ENCODE measurements at places on chromosomes 7 and 10.

GRCh38 chr7:141649865-141650634, 51.9 kb downstream of the DENND11 start:
- no peak for DNase-seq

DNA sequence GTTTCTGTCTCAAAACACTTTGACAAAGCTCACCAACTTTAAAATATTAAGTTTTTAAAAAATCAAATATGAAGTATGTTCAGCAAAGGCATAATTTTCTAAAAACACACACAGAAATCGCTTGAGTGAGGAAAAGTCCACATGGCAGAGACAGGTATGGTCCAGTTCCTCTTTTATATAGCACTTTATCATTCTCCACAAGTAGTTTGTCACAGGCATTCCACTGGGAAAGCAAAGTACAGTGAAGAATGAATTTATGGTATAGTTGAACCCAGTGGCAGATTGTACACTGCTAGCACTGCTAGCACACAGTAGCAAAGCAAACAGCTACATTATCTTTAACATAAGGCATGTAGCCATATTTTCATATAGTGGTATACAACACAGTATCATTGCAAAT, 102.3 kb downstream of the HECTD2 start:
- DNase-seq: no peak

- no peak for DNase-seq
Observed at GRCh38 chr10:12655940-12656339, 306.6 kb downstream of the CAMK1D start.

DNA sequence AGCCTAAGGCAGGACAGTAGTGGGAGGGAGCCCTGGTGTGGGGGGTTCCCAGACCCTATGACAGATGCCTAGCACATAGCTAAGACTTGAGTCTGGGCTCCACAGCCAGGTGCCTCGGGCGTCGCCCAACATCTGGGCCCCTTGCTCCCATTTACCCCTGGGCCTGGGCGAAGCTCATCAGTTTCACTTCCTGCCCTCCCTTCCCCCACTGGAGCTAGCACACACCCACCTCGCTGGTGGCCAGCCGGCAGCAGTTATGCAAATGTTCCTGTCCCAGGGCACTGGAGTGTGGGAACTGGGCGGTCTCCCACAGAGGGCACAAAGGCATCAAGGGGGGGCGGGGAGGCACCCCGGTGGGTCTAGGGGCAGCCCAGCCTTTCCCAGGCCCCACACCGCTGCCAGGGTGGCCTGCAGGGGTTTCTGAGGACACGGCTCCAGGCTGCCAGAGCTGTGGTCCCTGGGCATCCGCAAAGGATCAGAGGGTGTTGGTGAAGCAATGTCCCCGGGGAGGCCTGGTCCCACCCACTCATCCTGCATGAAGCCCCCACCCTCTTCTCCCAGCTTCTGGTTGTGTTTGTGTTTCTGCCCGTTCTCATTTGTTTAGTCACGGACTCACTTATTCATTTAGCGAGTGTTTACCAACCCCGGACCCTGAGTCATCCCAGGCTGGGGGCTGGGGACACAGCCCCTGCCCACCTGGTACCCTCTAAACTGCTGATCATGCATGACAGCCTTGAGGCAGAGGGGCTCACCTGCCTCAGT, 20.4 kb downstream of the SH2B2 start:
- DNase-seq: no peak

DNA sequence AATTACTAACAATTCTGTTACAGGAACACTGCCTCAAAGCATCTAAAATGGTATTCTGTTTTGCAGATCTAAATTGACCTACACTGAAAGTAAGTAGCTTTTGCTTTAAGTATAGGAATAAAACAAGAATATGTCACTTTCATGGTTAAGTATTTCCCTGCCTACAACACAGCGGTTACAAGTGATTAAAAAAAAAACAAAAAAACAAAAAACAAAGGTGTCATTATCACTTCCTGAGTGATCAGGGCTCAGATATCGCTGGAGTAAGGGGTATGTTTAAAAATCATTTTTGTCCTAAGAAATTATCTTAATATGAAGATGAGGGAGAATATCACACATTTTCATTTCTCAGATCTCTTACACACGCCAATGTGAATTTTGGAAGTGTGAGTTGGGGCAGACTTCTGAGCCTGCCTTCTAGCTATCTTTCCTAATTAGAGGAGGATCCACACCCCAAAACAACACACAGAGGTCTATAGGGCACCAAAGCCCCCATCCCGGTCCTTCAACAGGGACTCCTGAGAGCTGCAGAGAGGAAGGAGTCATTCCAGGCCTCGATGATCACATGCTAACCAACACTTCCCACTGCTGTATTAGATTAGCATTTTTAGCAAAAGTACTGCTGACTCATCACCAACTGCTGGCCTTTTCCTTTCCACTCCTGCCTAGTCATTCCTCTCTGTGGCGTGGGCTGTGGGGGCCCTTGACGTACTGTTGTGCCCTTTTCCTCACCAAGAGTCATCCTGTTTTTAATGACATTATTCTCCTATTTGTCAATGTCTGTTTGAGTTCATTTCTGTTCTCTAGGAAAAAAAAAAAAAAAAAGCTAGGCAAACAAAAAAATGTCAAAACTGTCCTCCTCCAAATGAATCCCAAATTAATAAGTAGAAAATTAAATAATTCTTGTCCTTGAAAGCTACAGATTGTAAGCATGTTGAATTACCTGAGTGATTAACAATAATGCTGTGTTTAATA, 31.2 kb downstream of the PRTFDC1 start:
- peak; percentile 43 for DNase-seq

DNA sequence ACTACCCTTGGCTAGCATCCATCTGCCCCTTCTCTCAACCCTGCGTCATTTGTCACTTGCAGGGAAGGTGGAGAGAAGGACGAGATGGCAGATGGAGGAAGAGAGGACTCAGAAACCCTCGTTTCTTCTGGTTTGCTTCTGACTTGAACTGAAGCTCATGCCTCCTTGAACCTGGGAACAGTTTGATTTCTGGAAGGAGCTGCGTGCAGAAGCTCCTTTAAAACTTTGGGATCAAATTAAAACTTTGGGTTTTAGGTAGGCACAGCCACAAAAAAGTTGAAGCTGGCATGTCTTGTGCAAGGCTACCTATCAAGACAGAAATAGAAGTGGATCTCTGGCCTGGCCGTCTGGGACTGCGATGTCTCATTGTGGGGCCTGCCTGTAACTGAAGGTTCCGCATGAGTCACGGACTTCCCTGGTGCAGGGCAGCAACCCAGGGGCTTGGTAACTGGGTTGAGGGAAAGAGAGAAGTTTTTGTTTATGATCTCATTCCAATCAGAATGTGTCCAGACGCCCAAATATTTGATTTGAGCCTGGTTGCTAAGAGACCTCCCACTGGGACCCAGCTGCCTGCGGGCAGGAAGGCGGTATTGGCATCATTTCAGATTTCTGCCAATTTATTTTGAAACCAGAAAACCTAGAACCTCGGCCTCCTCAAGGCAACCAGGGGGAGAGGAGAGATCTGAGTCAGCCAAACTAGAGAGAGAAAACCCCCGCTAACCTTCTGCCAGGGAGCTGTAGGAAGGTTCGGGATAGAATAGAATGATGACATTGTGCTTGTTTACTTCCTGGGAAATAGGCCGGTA, 15.8 kb upstream of the CAMK1D start:
- peak; percentile 55 for DNase-seq

- DNase-seq: peak; percentile 65
Observed at GRCh38 chr7:7201578-7202374, 19.4 kb downstream of the C1GALT1 start.

DNA sequence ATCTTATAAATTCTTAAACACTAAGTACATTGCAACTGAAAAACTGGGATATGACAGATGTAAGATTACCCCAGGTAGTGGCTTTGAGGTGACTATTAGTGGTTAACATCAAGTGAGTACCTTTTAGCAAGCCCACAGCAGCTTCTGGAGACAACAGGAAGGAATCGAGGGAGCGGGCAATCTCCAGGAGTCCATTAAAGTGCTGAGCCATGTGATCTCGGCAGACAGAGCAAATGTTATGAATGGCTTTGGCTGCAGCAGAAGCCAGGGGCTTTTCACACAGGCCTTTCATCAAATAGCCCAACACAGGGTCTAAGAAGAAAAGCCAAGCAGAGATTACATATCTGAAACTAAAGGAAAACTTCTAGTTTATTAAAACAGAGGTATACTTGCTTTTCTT, 48.9 kb downstream of the IRF5 start:
- no peak for DNase-seq

DNA sequence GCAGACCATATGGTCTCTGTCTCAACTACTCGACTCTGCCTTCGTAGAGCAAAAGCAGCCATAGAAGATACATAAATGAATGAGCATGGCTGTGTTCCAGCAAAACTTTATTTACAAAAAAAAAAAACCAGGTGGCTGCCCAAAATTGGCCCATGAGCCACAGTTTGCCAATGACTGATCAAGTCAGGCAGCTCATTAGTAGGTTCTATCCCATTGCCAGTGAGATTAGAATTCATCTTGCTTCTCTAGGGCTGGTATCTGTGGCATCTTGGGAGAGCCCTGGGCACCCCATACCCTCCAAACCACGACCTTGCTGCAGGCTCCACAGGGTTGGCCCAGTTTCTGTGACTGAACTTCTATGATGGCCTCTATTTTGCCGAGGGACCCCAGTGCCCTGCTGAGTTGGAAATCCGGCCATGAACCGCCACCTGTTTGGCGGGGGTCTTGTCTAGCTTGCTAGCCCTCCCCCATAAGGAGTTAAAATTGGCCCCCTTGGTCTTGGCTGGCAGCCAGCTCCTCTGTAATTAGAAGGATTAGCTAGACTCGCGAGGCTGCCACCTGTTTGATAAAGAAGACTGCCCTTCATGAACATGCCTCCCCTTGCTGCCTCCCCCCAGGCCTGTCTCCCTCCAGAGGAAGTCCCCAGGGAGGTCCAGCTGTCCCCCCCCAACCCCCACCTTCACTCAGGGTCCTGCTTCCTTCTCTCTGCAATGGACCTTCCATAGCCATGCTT, 83.9 kb downstream of the CHN2 start:
- DNase-seq: no peak

- DNase-seq: no peak
Observed at GRCh38 chr7:35555934-35556333, 139.0 kb downstream of the HERPUD2 start.

GRCh38 chr10:22252224-22252800, 34.5 kb upstream of the EBLN1 start:
- DNase-seq: peak; percentile 62

DNA sequence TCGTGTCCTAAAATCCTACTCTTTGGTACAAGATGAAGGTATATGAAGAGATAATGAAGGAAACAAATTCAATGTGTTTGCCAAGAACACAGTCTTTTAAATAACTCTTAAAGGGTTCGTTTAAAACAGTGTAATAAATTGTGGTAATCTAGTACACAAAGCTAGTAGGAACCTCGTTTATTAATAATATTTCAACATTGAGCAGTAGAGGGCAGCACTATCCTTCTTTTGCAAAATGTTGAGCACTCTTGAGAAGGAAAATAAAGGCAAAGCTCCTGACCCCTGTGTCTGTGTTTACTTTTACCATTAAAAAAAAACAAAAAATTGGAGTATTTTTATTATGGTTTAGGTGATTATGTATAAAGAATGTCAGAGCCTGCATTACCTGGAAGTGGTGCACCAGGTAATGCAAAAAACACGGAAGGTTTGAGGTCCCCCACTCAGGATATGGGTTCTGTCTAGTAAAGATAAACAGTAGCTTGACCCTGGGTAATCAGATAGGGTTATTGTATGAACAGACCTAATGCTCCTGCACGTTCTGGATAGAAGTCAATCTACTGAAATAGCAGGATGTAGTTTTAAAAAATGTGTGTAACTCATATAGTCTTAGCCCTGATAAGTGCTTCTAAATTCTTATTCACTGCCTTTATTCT, 5.7 kb upstream of the GOT1 start:
- no peak for DNase-seq

- DNase-seq: no peak
Observed at GRCh38 chr10:59677253-59677831, 32.3 kb downstream of the SLC16A9 start.

GRCh38 chr7:94206295-94206694, 188.4 kb upstream of the COL1A2 start:
- DNase-seq: no peak

GRCh38 chr7:22417841-22418240, 60.9 kb upstream of the RAPGEF5 start:
- no peak for DNase-seq
